CD4-positive, alpha-beta T cell treated with Interleukin-15 for 4 hours (primary cell): ENCODE measurements at places on chromosomes 7 and 10.

GRCh38 chr7:152551304-152552036 lies 115.7 kb upstream of the KMT2C start:
- no peak for DNase-seq

- DNase-seq, result no peak
Observed at GRCh38 chr7:47772492-47772891, 175.8 kb downstream of the PKD1L1 start.

GRCh38 chr7:80445351-80445750 lies 66.5 kb downstream of the GNAT3 start:
- DNase-seq, result no peak

GRCh38 chr7:129188892-129189660 lies 643 bp downstream of the SMO start:
- no peak for DNase-seq

GRCh38 chr7:135602304-135602703 lies 44.6 kb downstream of the NUP205 start:
- no peak for DNase-seq

DNA sequence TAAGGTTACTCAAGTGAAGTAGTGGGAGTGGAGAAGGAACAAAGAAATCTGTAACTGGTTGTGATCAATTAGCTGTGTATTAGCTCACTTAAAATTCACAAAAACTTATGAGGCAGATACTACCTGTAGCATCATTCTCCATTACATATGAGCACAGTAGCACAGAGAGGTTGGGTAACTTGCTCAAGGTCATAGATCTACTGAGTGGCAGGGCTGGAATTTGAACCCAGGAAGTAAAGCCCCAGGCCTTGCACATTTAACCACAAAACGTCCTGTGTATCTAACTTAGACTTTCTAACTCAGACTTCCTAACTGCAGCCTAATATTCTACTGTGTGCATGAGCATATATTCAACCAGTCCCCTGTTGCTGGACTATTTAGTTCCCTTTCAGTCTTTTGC lies 5.6 kb upstream of the SLF2 start:
- DNase-seq, result no peak

GRCh38 chr7:139118234-139118804 lies 8.8 kb upstream of the ZC3HAV1 start:
- no peak for DNase-seq

- DNase-seq, result no peak
Observed at GRCh38 chr10:7833210-7833609, 14.9 kb downstream of the TAF3 start.

DNA sequence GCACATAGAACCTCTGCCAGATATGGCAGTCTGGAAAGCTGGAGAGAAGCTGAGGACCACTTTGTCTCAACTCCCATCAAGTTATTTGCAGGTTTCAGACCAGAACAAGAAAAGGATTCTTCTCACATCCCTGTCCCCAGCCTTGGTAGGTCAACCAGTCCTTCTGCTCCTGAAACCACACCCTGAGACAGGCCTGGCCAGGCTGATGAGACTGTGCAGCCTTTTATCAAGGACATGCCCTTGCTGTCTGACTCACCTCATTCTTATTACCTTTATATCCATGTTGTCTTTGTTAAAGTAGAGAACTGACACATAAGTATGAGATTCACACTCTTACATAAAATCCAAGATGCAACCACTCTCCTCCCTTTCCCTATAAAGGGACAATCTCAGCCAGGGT lies 354.9 kb downstream of the PLXNA4 start:
- no peak for DNase-seq

GRCh38 chr7:157651366-157652160 lies 314.8 kb downstream of the DNAJB6 start:
- no peak for DNase-seq

GRCh38 chr7:56053379-56053778 lies 1.8 kb downstream of the CCT6A start:
- DNase-seq, result no peak

GRCh38 chr7:128876586-128876977 lies 13.9 kb downstream of the ATP6V1F start:
- no peak for DNase-seq

DNA sequence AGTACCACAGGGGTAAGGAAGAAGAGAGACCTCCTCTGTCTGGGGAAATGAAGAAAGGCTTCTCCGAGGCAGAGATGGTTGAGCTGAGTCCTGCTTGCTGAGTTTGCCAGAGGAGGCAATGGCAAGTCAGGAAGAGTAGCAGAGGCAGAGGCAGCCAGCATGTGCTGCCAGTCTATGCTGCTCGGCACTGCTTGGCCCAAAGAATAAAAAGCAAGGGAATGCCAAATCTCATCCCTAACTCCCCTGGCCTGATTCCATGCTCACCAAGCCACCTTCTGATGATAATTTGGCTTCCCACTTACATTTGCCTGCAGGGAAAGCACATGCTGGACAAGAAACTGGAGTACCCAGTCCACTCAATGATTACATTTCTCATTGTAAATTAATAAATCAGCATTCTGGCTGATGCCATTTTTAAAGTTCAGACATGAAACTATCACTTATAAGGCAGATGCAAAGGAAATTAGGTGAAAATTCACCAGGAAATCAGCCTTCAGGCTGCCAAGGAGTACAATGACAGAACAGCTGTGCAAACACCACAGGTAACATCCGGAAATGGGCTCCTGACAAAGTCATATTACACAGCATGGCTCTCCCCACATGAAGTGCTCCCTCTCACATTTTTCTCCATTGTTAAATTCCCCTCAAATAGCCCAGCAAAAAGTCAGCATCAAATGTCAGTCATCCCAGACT lies 245.9 kb downstream of the MTERF1 start:
- DNase-seq, result no peak

- DNase-seq, result peak; percentile 16
Observed at GRCh38 chr10:3622845-3623621, 162.0 kb downstream of the KLF6 start.

DNA sequence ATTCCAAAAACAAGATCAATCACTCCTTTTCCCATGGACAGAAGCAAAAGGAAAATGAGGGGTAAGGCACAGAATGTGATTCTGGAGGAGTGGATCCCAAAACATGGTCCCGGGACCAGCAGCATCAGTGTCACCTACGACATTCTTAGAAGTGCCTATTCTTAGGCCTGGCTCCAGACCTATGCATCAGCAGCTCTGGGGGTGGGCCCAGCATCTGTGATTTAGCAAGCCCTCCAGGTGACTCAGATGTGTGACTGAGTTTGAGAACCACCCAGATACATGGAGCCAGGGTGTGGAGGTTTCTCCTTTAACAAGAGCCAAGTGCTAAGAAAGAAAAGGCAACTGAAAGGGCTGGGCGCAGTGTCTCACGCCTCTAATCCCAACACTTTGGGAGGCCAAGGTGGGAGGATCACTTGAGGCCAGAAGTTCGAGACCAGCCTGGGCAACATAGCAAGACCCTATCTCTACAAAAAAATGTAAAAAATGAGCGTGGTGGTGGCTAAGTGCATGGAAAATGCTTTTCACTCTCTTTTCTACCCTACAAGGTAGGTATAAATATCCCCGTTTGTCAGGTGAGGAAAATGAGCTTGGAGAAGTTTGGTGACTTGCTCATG lies 17.1 kb upstream of the ARPC1A start:
- DNase-seq, result no peak
